Ureter (tissue), 1 donor: ENCODE measurements at places on chromosomes 4 and X. TPM values are rescaled to one million over a fixed set of nuclear protein-coding genes. Genes with fewer than 3 reads are reported as not detected.

Gene AMOT
- total RNA-seq = 27.5 TPM

Gene DMP1
- total RNA-seq = not detected

Gene TMSB15B
- 6.1 TPM for total RNA-seq

Gene OPRPN
- not detected for total RNA-seq

Gene CFAP99
- total RNA-seq = not detected

Gene MMRN1
- 32.3 TPM for total RNA-seq

Gene PF4V1
- not detected for total RNA-seq
